Right ventricle myocardium inferior (tissue), 1 donor: ENCODE measurements at places on chromosomes 12 and 14. TPM values are rescaled to one million over a fixed set of nuclear protein-coding genes. Genes with fewer than 3 reads are reported as not detected.

DNA sequence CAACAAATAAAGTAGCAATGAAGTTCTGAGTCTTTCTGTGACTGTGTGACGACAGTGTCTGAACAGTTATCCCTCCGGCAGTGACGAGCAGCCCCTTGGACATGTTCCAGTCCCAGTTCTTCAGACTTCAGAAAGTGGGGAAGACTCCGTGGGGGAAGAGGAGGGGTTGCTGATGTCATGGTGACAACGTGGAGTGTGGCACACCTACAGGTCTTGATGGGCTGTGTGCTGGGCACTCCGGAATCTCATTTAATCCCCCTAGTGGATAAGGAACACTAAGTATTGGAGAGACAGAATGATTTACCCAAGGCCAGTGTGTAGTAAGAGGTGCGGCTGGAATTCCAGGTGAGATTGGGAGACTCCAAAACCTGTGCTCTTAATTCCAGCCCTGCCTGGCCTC is 280.2 kb downstream of the CACNA1C start:
- DNase-seq: no peak

- no peak for DNase-seq
These were observed 38.0 kb downstream of the RCOR1 start for GRCh38 chr14:102630405-102630804.

GRCh38 chr14:43903209-43903608 is 603.9 kb downstream of the FSCB start:
- no peak for DNase-seq

DNA sequence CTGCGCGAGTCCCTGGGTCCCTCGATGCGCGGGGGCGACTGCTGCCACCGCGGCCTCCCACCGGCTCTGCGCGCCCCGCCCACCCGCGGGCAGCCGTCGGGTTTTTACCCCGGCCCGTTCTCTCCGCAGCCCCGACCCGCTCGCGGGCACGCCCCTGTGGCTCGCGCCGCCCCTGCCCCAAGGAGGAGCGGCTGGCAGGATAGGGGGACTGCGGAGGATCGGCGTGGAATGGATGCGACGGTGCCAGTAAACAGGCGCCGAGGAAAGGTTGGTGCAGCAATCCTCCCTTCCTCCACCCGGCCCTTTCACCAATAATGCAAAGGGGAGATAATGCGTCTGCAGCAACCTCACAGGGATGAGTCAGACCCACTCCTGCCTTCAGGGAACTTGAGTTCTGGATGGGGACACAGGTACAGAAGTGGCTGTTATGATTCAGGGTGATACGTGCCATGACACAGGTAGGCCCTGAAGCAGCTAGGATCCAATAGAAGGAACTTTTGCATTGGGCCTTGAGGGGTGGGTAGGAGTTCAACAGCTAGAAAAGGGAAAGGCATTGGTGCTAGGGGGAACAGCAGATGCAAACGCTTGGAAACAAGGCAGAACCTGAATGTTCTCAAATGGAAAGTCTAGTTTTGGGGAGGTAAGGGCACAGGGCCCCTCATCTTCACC is 554 bp upstream of the DEGS2 start:
- peak; percentile 56 for DNase-seq

DNA sequence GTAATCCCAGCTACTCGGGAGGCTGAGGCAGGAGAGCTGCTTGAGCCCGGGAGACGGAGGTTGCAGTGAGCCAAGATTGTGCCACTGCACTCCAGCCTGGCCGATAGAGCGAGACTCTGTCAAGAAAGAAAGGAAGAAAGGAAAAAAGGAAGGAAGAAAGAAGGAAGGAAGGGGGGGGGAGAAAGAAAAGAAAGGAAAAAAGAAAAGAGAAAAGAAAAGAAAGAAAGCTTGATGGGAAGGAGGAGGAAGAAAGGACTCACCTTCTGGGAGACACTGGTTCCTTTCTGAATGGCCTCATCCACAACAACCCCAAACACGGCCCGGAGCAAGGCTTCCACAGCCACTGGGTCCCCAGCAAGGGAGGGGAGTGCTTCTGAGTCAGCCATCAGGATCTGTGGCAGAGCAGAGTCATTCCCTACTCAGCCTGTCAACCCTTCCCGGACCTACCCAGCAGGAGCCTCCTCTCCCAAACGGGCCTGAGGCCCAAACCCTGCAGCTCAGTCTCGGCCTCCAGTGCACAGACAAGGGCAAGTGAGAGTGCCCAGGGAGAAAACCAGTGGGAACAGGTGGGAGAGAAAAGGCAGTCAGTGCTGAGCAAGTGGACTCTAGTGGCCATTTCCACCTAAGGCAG is 7.3 kb upstream of the ZNF740 start:
- DNase-seq: no peak

Gene C12orf75
- 1.2 TPM for total RNA-seq
